ENCODE measurements at places on chromosomes 16 and 17.

DNA sequence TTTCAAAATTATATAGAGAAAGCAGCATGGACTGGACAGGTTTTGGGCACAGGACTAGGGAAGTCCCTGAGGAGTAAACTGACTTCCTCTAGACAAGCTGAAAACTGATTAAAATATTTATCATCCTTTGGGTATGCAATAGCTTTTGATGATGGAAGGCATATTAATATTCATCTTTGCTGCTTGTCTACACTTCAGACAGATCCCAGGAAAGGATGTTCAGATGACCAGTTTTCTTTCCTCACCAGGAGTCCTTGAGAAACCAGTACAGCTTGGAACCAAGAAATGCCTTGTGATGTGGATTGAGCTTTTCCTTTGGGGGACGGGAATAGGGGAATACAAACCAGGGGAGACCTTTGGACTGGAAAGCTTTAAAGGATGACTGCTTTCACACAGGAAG lies 195.5 kb downstream of the FTO start:
- no peak for DNase-seq

DNA sequence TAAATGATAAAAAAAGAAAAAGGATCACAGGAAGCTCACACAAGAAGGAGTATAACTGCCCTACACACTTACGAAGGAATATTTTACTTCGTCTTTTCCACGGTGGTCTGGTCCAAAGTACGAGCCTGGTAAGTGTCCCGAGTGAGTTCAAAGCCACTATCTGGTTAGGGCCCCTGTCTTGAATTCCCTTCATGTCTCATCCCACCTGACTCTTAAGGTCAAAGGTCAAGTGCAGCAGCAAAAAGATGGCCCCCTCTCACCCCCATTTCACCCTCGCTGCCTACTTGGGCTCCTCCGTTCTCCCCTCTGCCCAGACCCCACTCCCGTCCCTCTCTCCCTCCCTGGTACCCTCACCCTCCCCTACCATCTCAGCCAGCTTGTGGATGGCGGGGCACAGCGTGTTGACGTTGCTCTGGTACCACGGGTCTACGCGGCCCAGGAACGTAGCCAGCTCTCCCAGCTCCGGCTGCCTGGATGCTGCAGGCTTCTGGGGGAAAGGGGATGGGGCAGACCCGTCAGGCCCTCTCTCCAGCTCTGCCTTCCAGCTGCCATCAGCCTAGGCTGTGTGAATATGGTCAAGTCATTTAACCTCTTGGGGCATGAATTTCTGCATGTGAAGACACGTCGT lies 27.8 kb upstream of the MFSD6L start:
- DNase-seq: no peak

DNA sequence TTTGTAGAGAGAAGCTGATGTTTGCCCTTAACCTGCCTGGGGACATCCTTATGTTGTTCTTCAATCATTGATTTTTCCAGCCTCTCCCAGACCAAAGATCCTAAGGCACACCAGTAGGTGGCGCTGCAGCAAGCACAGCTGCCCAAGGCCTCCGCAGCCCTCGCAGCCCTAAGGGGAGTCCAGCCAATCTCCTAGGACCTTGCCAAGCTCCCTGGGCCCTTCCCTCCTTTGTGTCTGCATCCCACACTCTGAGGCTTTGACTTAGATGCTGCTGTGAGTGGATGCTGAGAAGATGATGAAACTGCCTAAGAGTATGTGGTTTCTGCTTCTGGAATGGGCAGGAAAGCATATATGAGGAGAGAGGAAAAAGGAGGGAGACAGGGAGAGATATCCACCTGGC lies 47.1 kb downstream of the SPACA3 start:
- DNase-seq: no peak

DNA sequence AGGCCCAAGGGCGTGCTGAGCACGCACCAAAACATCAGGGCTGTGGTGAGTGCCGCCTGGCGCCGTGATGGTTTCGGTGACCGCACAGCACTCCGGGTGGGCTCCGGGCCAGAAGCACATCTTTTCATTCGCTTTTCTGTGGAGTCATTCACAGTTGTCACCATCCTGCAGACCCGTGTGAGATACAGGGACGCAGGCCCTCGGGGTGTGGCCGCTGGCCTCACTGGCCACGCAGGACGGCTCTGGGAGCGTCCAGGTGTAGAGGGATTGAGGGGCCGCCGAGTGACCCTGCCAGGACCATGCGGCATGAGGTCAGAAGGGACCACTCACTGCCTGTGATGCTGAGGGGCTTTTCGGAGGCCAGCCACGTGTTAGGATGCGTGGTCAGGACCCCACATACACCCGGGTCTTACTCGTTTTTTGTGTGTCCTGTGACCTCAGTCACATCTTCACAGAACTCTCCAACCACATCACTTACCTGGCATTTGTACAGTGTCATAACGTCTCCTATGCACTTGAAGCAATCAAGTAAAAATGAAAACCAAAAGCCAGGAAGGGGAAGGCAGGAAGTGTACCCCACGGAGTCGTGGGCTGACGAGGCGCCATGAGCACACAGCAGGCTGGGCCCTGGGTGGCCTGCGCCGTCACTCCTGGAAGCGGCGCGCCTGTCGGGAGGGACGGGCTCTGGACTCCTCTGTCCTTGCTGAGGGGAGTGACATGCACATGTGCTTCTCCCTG lies 7.8 kb downstream of the ACSF3 start:
- no peak for DNase-seq

GRCh38 chr17:32763855-32764439 lies 113.0 kb downstream of the MYO1D start:
- no peak for DNase-seq

GRCh38 chr16:47045023-47045422 lies 71.5 kb upstream of the DNAJA2 start:
- no peak for DNase-seq

GRCh38 chr16:79928142-79928873 lies 327.8 kb upstream of the MAF start:
- DNase-seq: no peak

- DNase-seq: no peak
Measured at GRCh38 chr17:16178836-16179235, 36.5 kb downstream of the NCOR1 start.

GRCh38 chr16:1349951-1350350 lies 1.7 kb downstream of the TSR3 start:
- no peak for DNase-seq

DNA sequence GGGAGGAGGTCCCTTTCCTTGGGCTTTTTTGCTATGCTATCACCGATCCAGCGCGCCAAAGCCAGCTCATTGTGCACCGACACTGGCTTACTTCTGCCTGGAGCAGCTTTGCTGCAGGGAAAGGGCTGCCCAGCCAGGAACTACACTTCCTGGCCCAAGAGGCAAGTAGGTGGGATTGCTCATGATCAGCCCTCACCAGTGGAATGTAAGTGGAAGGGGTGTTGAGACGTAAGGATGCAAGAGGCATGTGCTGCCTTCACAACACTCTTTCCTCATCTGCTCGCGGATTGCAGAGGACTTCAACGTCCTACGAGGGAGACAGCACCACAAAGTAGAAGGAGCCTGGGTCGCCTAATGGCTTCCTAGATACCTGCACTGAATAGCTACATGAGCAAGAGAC lies 104.3 kb upstream of the FOXF1 start:
- DNase-seq: no peak

DNA sequence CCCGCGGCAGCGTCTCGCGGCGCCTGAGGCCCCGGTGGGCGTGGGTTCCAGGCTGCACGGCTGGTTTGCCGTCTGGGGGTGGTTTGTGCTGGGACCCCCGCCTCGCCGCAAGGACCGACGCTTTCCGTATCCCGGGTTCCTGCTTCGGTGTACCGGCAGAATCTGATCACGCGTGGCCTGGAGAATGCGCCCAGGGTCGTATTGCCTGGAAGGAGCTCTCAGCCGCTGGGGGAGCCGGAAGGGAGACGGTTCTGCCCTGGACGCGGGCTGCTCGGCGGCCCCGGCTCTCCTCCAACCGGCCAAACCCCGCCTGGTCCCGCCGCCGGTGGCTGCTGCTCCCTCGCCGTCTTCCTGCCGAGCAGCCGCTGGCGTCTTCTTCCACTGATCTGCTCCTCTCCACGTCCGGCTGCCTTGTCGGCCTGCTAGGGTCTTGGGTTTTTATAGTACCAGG lies 39.8 kb downstream of the ZNF778 start:
- DNase-seq: no peak

GRCh38 chr17:444879-445454 lies 92.4 kb upstream of the RPH3AL start:
- DNase-seq: no peak

- DNase-seq: no peak
Measured at GRCh38 chr17:33603789-33604188, 310.7 kb upstream of the ASIC2 start.

GRCh38 chr17:44903012-44903685 lies 3.9 kb upstream of the EFTUD2 start:
- DNase-seq: no peak

DNA sequence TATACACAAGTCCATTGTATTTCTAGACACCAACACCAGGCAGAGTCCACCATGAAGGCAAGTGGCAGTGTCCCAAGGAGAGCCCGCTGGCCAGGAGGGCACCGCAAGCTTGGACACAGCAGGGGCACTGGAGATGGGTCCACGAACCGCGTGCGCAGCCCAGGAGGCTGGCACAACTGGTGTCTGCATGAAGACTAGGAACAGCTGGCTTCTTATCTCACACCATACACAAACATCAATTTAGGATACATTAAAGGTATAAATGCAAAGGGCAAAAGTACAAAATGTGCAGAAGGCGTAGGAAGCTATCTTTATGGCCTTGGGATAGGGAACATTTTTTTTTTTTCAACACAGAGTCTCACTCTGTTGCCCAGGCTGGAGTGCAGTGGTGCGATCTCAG lies 52.4 kb downstream of the ANKRD11 start:
- DNase-seq: no peak

GRCh38 chr16:66069587-66069986 lies 296.9 kb upstream of the CDH5 start:
- no peak for DNase-seq

GRCh38 chr16:57757883-57758282 lies 22.3 kb downstream of the KATNB1 start:
- no peak for DNase-seq

DNA sequence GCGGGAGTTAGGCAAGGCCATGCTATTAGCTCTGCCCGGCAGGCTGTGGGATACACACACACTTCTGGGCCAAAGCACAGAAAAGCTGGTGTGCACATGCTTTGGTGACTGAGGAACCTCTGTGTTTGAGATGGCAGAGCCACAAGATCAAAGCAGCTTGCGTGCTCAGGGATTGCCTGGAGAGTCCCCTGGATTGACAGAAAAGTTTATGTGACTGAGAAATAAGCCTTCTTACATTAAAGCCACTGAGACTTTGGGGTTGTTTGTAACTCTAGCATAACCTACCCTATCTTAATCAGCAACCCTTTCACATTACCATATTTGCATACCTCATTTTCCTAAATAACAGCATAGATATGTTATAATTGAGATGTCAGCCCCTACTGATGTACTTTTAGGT lies 69.3 kb downstream of the MYO1D start:
- DNase-seq: no peak

GRCh38 chr17:78615631-78616030 lies 38.4 kb upstream of the DNAH17 start:
- no peak for DNase-seq

GRCh38 chr17:65677932-65678331 lies 116.5 kb upstream of the AXIN2 start:
- DNase-seq: no peak

GRCh38 chr17:29068818-29069217 lies 25.9 kb downstream of the PIPOX start:
- no peak for DNase-seq

- no peak for DNase-seq
Measured at GRCh38 chr17:50443505-50443974, 17.5 kb downstream of the ACSF2 start.

DNA sequence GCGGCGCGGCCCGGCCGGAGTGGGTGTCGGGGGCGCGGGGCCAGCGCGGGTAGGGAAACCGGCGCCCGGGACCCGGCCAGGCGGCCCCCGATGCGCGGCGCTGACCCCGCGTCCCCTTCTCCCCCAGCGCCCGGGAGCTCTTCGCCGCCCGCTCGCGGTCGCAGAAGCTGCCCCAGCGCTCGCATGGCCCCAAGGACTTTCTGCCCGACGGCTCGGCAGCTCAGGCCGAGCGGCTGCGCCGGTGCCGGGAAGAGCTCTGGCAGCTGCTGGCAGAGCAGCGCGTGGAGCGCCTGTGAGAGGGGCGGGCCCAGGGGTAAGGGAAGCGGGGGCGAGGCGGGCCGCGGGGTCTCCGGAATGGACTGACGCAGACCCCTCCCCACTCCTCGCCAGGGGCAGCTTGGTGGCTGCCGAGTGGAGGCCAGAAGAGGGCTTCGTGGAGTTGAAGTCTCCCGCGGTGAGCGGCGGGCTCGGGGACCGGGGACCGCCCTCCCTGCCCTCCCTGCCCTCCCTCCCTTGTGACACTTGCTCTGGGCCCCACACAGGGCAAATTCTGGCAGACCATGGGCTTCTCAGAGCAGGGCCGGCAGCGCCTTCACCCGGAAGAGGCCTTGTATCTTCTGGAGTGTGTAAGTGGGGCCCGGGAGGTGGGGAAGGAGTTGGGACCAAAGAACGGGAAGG lies 430 bp downstream of the TSEN54 start:
- no peak for DNase-seq

- DNase-seq: no peak
Measured at GRCh38 chr17:34436607-34437006, 73.6 kb upstream of the CCL1 start.

GRCh38 chr16:17345043-17345442 lies 125.7 kb downstream of the XYLT1 start:
- no peak for DNase-seq

GRCh38 chr17:66405836-66406677 lies 103.6 kb downstream of the PRKCA start:
- DNase-seq: peak; percentile 75

GRCh38 chr17:944266-944826 lies 35.2 kb downstream of the NXN start:
- no peak for DNase-seq

DNA sequence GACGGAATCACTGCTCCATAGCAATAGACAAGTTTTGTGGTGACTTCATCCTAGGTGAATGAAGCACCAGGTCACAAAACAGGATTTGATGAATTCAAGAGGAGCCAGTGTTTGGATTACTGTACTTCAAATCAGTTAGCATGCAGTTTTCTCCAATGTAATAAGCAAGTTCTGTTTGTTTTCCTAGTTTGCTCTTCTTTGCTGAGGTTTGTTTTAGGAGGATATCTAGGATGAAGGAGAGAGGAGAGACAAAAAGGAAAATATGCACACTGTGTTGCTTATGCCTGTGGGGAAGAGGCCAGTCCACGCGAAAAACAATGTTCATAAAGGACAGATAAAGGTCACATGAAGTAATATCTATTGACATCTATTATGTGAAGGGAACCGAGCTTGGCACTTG lies 9.0 kb downstream of the KRT37 start:
- DNase-seq: no peak
